ENCODE measurements at places on chromosomes 4 and X.

GRCh38 chr4:185524888-185525863, 10.1 kb downstream of the PDLIM3 start:
- DNase-seq = no peak

DNA sequence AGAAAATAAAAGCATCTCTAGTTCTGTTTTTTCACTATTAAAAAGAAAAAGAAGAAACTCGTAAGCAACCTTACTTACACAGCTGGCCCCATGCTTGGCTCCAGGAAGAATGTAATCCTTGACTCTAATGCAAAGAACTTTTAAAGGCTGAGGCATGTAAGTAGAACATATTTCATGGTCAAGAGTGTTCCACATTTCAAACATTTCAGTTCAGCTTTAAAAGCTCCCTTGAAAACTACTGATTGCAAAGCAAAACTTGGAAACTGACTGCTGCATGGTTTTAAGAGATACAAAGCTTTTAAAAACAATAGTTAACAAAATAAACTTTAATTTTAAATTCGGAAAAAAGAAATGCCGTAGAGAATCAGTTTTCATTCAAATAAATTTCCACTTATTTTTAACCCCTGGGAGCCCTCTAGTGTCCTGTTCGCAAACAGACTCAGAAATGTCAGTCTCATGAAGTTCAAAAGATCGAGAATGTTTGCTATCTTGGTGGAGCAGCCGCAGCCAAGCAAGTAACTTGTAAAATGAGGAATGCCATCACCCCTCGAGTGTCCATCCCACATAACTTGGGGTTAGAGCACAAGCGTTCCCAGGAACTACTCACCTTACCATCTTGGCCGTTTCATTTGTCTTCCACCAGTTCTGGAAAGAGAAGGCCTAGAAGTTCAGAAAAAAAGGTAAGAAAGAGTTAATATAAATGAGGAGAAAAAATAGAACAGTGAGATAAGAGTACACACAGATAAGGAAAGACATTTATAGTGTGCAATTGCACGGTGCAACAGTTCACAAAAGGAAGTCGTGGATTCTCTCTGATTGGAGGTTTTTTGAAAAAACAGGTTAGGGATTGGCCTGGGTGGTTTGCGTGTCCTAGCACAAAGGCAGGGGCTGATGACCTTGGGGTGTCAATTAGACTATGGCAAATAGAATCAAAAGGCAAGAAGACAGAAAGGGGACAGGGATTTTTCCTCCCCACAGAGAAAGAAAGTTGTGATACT, at the start of gene GASK1B:
Gene GASK1B, minus strand, starts transcription at position 765 of the 998 bp plus-strand sequence. CDS start 1,650 bp downstream, outside the sequence.
- no peak for DNase-seq

DNA sequence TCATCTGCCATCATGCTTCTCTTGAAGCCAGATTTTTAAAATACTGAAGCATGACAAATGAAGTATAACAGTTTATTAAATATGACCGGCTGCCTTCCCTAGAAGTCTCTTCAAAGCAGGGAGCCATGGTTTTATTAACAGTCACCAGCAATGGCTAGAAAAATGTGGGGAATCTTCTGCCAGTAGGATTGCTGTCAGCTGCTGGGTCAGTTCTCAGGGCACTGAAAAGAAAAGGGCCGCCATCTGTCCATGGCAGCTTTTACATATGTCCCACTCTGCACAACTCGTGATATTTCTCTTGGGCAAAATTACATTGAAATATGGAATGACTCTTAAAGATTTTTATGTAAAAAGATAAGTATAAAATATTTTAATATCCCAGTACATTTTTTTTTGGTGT, 2.8 kb downstream of the CCNG2 start:
- peak; percentile 82 for DNase-seq

DNA sequence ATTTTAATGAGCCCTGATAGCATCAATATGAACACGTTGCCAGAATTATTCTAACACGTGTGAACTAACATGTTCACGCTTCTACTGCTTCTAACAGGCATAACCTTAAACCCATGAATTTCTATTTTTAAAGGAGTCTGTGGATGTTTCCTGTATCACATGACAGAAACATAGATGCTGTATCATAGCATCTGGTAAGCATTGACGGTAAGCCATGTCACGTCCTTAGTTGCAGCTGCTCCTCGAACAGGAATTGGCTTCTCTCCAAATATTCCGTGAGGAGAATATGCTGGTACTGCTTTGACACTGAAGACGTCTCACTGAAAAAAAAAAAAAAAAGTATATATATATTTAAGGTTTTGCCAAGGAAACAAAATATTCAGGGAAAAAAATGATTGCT, 105.1 kb upstream of the MXRA5 start:
- DNase-seq = no peak

DNA sequence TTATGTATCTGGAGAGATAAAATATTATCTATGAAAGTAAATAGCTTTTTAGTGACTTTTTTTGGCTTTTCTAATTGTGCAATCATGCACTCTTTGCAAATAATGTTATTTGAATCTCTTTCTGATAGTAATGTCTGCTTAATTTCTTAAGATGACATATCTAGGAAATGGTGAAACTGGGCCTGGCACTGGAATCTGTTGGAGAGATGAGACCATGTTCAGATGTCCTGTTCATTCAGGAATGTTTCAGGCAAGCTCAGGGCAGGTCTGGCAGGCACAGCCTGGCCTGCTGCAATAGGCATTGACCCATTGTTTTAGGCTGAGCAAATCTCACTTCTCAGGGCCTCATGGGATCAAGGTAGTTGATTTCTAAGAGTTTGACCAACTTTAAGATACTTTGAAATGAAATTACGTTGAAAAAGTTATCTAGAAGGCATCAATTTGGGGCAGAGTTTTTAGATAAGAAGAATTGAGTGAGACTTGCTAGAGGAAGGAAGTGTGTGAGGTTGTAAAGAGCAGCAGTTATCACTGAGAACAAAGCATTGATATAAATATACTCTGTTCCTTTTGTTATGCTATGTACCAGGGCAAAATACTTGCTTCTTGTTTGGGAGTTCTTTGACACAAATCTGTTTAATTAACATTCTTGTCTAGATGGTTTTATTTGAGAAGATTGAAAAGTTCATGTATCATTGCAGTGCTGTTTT, 133.0 kb upstream of the LEF1 start:
- DNase-seq = no peak

- no peak for DNase-seq
Measured at GRCh38 chr4:107916623-107917022, 14.7 kb upstream of the CYP2U1 start.

GRCh38 chrX:147838465-147839131, 73.1 kb upstream of the FMR1 start:
- no peak for DNase-seq

GRCh38 chr4:38765382-38765781, 17.4 kb downstream of the TLR10 start:
- no peak for DNase-seq

DNA sequence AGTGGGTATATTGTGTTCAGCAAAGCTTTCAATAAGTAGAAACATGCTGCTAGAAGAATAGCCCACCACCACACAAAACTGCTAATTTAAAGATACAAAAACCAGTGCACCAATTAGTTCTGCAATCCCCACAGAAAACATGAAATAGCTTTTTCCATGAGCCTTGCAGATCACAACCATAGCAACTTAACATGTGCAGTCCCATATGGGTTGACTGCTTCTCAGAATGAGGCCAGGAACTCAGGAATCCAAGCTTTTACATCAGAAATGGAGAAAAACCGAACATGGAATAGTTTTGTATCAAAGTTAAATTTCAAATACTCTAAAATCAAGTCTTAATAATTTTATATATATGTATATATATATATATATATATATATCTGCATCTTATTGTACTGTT, 66.6 kb upstream of the IQCM start:
- no peak for DNase-seq

DNA sequence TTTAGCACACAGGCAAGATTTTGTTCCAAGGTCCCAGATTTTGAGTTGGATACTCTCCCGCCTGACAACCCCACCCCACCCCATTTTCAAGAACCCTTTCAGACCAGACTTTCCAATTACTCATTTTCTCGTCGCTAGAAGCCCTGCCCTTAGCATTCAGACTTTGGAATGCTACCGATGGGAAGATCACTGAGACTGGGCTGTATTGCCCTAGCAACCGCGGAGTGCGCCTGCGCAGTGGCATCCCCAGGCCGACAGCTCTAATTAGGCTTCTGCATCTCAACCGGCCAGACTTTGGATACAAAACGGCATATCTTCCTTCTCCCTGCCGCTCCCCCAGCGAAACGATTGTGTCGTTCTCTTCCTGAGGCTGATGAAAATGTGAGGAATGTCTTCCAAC, 3.4 kb downstream of the MAGEE2 start:
- DNase-seq = peak; percentile 57

GRCh38 chrX:65811558-65812228, 144.2 kb downstream of the MSN start:
- DNase-seq = no peak

GRCh38 chr4:25938366-25938765, 24.3 kb downstream of the SMIM20 start:
- DNase-seq = no peak

- DNase-seq = no peak
Measured at GRCh38 chrX:37755025-37755424, 24.8 kb upstream of the CYBB start.

GRCh38 chr4:8580321-8581093, at the start of gene GPR78:
TSS of gene GPR78 (plus strand) at chr4:8580392. CDS start at chr4:8580983, 591 bp downstream.
- no peak for DNase-seq

DNA sequence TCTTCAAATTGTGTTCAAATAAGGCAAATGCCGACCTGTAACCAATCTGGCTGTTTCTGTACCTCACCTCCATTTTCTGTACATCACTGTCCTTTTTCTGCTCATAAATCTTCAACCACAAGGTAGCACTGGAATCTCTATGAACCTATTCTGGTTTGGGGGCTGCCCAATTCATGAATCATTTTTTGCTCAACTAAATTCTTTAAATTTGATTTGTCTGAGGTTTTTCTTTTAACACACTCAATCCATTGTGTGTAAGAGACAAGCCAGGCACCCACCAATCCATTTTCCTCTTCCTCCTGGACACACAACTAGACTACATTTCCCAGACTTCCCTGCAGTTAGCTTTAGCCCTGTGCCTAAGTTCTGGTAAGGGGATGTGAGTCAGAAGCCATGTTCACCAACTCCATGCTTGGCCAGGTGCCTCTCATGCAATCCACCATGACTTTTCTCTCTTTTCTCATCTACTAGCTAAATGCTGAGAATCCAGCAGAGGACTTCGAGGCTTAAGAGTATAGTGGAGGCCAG, 193.2 kb upstream of the KLF3 start:
- no peak for DNase-seq

DNA sequence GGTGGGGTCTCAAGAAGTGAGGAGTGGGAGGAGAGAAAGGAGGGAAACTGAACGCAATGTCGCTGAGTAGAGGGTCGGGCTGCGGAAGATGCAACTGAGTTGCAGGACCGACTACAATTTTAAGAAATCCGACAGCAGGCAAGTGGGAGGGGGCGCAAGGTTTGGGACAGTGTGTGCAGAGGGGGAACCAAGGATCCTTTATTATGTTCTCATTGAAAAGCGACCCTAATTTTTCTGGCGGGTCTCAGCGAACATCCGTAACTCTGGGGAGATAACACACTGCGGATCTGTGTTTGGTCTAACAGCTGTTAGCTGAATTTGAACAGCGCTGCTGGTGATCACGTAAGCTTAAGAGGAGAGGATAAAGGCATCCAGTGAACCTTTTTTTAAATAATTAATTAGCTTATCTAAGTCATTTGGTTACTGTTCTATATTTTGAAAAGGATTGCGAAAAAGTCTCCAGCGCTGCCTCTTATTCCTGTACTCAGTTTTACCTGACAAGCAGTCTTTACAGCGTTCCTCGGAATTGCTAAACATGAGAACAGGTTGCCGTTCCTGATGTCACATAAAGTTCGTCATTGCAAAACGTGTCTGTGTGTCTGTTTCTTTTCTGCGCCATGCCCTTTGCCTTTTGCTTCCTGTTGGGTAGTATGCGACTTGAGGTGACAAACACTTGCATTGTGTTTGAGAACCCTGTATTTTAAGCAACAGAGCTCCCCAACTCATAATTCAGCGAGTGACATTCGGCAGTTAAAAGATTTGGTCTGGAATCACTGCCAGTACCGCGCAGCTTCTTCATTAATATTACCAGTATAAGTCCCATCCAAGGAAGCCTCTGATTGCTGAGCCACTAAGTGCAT, 1.3 kb downstream of the HTR2C start:
- no peak for DNase-seq

GRCh38 chr4:4415806-4416805, 29.2 kb downstream of the NSG1 start:
- no peak for DNase-seq

- no peak for DNase-seq
Measured at GRCh38 chr4:16858275-16858752, 40.1 kb downstream of the LDB2 start.

- no peak for DNase-seq
Measured at GRCh38 chr4:176137631-176138030, 57.8 kb downstream of the SPATA4 start.

GRCh38 chrX:29297171-29297800, 710.0 kb downstream of the IL1RAPL1 start:
- no peak for DNase-seq

DNA sequence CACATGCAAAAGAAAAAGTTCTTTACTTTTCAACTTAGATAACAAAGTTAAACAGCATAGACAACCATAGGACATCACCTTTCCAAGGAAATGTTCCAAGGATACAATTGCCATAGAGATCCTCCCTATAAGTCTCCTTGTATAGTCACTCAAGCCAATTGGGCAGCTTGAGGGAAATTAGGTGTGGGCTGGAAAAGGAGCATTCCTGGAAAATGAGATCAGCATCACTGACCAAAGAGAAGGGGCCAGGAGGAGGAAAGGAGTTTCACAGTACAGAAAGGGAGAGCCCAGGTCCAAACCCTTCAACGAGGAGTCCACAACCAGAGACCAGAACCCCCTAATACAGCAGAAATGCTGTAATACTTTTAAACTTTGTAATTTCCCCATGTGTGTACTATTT, 91.5 kb upstream of the PPARGC1A start:
- no peak for DNase-seq

GRCh38 chr4:123599920-123600810, 203.6 kb downstream of the SPRY1 start:
- DNase-seq = no peak

- DNase-seq = no peak
Measured at GRCh38 chr4:119093042-119093827, 42.4 kb upstream of the MYOZ2 start.

DNA sequence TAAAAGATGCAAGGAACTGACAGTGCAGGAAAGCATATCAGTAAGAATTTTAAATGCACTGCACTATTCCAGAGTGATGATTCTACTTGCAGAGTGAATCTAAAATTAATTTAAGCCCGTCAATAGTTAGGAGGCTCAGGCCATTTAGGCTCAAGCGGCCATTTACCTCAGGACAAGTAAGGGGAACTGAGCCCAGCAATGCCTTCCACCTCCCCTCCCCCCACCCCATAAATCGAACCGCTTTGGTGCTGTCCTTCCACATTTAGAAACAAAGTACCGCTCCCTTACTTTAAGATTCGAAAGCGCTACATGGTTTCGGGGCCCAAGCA, 665 bp downstream of the RBM41 start:
- peak; percentile 2 for DNase-seq

DNA sequence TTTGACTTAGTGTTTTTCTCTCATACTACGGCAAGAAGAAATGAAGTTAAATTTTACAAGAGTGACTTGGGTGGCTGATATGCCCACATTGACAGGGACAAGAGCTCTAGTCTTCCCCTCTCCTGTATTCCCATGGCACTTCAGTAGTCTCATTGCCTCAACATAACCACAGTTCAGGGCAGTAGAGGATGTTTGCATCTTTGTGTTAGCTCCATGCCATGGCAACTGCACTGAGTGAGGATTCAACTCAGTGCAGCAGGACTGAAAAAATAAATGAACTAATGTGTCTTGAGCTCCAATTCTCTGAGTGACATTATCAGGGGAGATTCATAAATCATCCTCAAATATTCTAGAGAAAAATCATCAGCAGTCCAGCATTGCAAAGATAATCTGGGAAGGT, 78.8 kb downstream of the TET2 start:
- DNase-seq = no peak

- peak; percentile 12 for DNase-seq
Measured at GRCh38 chr4:169791527-169792156, 33.9 kb upstream of the HPF1 start.
